ENCODE measurements at places on chromosomes 16 and 17. TPM values are rescaled to one million over a fixed set of nuclear protein-coding genes. Genes with fewer than 3 reads are reported as not detected.

Gene REXO5
- 7.4 TPM for total RNA-seq

Gene TP53TG3
- total RNA-seq, result not detected

Gene LRRC37A
- total RNA-seq, result 0.88 TPM

Gene ADAMTS18
- 27.5 TPM for total RNA-seq

Gene TMEM256
- 67.4 TPM for total RNA-seq

Gene MGAT5B
- total RNA-seq, result 2.1 TPM

Gene KRT28
- not detected for total RNA-seq

Gene SLC16A5
- total RNA-seq, result 17.4 TPM

Gene ZNF469
- 6.3 TPM for total RNA-seq

Gene CEP295NL
- 3.6 TPM for total RNA-seq

Gene MT4
- not detected for total RNA-seq

Gene XAF1
- total RNA-seq, result 21.5 TPM

Gene HOXB9
- total RNA-seq, result 1.1 TPM

Gene CACNG1
- total RNA-seq, result not detected

Gene GPR139
- total RNA-seq, result not detected

Gene HOXB8
- total RNA-seq, result 1.7 TPM

Gene SOX8
- total RNA-seq, result 0.53 TPM

Gene ZNF768
- 24.7 TPM for total RNA-seq

Gene PRSS36
- not detected for total RNA-seq

Gene NUP85
- total RNA-seq, result 98.3 TPM

Gene SAMD14
- total RNA-seq, result 15.6 TPM

Gene COG4
- total RNA-seq, result 46.5 TPM

Gene CXCL16
- 4.8 TPM for total RNA-seq

Gene STX1B
- 0.07 TPM for total RNA-seq

Gene GRB7
- not detected for total RNA-seq

Gene TTYH2
- 1.1 TPM for total RNA-seq

Gene ATAD5
- 9.4 TPM for total RNA-seq

Gene NPIPB8
- not detected for total RNA-seq

Gene SHCBP1
- total RNA-seq, result 42.2 TPM

Gene FAM20A
- not detected for total RNA-seq

Gene G6PC1
- not detected for total RNA-seq

Gene SMIM36
- not detected for total RNA-seq

Gene ROGDI
- total RNA-seq, result 14.7 TPM

Gene CFAP97D1
- not detected for total RNA-seq

Gene SULT1A3
- 12.2 TPM for total RNA-seq

Gene IKZF3
- total RNA-seq, result not detected

Gene ALOX15B
- total RNA-seq, result not detected

Gene ABCA9
- total RNA-seq, result 2.0 TPM

Gene FN3K
- total RNA-seq, result 8.3 TPM

Gene FOXL1
- total RNA-seq, result 4.2 TPM

Gene CD300LB
- not detected for total RNA-seq

Gene CHRNE
- total RNA-seq, result 0.76 TPM

Gene HBA2
- total RNA-seq, result not detected

Gene TLE7
- total RNA-seq, result not detected

Gene ATP6V0D1
- 82.8 TPM for total RNA-seq

Gene CSH2
- total RNA-seq, result not detected

Gene IGSF6
- not detected for total RNA-seq

Gene KRTAP9-2
- total RNA-seq, result not detected

Gene NT5M
- 3.0 TPM for total RNA-seq

Gene KREMEN2
- not detected for total RNA-seq

Gene DHODH
- 9.7 TPM for total RNA-seq
